Naive thymus-derived CD4-positive, alpha-beta T cell (primary cell): ENCODE measurements at places on chromosomes 6 and 20. TPM values are rescaled to one million over a fixed set of nuclear protein-coding genes. Genes with fewer than 3 reads are reported as not detected.

Gene PPDPF
- 225 TPM for total RNA-seq

GRCh38 chr6:37115236-37115895, 54.6 kb upstream of the PIM1 start:
- DNase-seq = no peak
- no peak overlapping the region for H3K27ac ChIP-seq
- no peaks in the 10 kb centered on the region for H3K27me3 ChIP-seq
- H3K4me1 ChIP-seq = no peaks in the 10 kb centered on the region

GRCh38 chr6:145189836-145190235, 545.5 kb downstream of the EPM2A start:
- H3K27ac ChIP-seq = no peak overlapping the region
- no peaks in the 10 kb centered on the region for H3K4me1 ChIP-seq
- no peaks in the 10 kb centered on the region for H3K27me3 ChIP-seq
- no peak overlapping the region for H3K4me3 ChIP-seq
- DNase-seq = no peak

GRCh38 chr6:79127660-79128059, 49.6 kb upstream of the PHIP start:
- H3K27ac ChIP-seq = no peak overlapping the region
- DNase-seq = no peak
- H3K4me1 ChIP-seq = no peaks in the 10 kb centered on the region

GRCh38 chr20:44513871-44514270, 8.0 kb downstream of the SERINC3 start:
- DNase-seq = no peak
- peaks cover 40% of the 10 kb centered on the region for H3K36me3 ChIP-seq
- no peak overlapping the region for H3K27ac ChIP-seq
- H3K27me3 ChIP-seq = no peaks in the 10 kb centered on the region
